Cardiac septum (tissue), 1 donor: ENCODE measurements at places on chromosomes 7 and 10. TPM values are rescaled to one million over a fixed set of nuclear protein-coding genes. Genes with fewer than 3 reads are reported as not detected.

DNA sequence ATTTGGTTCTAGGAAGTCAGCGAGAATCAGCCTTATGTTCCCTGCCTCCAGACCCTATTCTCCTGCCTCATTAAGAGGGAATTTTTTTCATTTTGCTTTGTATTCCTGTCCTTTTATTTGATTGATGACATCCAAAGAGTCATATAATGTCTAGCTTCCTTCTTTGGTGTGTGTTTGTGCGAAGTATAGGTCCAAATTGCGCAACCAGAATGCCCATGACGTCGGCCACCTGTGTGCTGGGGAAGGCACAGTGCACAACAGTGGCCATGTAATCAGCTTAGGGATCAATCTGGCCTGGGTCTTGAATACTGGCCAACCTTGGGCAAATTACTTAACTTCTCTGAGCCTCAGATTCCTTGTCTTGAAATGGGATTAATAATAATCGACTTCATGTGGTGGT is 206.2 kb downstream of the VTI1A start:
- DNase-seq, result no peak

GRCh38 chr7:12647364-12648219 is 39.8 kb upstream of the ARL4A start:
- DNase-seq, result no peak

GRCh38 chr7:159213253-159213652 is 68.6 kb upstream of the VIPR2 start:
- DNase-seq, result no peak

- DNase-seq, result no peak
Measured at GRCh38 chr7:92489634-92490033, 11.9 kb upstream of the ERVW-1 start.

DNA sequence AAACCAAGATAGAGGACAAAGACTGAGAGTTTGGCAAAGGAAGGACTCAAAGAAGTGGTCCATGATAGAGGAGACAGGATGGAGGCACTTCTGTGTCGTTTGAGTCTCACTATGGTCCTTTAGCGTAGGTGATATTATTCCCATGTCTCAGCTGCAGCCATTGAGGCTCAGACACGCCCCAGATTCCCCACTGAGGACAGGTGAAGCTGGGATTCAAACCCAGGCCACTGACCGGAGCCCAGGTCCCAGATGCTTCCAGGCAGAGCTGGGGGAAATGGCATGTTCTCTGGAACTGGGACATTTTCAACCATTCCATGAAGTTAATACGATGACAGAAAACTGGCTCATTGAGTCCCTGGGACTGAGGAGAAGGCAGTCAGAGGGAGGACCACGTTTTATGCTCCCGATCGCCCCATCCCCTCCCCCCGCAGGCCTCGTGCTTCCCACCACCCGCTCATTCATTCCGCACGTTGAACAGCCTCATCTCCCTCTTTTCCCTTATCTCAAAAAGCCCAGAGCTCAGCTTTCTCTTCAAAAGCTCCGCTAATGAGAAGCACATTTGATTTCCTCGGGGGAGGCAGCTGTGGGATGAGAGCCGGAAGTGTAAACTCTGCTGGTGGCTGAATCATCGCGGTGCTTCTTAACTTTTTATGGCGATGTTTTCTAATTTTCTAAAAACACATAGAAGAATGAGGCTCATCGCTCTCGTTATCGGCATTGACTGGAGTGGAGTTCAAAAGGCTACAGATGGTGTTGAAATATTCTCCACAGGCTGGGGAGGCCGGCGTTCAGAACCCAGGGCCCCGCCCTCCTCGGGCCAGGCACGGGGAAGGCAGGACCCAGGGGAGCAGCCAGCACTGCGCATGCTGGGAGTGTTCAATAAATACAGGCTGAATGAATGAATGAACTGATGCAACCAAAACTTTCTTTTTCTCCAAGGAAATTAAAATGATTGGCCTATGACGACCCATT is 64.0 kb downstream of the OAT start:
- peak; percentile 77 for DNase-seq

DNA sequence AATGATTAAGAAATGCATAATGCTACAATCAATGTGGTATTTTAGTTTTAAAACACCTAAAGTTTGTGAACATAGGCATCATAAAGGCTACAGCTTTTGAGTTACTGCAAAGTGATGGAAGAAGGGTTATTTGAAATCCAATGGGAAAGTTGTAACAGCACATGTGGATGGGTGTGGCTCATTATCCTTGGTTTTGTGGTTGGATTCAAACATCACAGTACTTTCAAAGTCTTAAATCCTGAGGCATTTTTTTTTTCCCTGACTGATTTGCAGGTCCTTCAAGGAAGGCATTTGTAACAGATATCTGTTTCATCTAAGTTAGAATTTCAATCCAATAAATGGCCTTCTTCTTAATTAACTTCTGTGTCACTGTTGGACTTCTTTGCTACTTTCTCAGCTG is 9.8 kb upstream of the SHTN1 start:
- no peak for DNase-seq

The STEAP4 gene
- total RNA-seq, result 19.9 TPM

The EBLN1 gene
- not detected for total RNA-seq
